Esophagus muscularis mucosa (tissue), 4 donors: ENCODE measurements at places on chromosomes 5 and 9. TPM values are rescaled to one million over a fixed set of nuclear protein-coding genes. Genes with fewer than 3 reads are reported as not detected.

- H3K36me3 ChIP-seq: no peaks in the 10 kb centered on the region
- no peak for DNase-seq
- no peak overlapping the region for H3K4me3 ChIP-seq
- no peaks in the 10 kb centered on the region for H3K27me3 ChIP-seq
These were observed 4.8 kb upstream of the NRARP start for GRCh38 chr9:137306850-137307254.

DNA sequence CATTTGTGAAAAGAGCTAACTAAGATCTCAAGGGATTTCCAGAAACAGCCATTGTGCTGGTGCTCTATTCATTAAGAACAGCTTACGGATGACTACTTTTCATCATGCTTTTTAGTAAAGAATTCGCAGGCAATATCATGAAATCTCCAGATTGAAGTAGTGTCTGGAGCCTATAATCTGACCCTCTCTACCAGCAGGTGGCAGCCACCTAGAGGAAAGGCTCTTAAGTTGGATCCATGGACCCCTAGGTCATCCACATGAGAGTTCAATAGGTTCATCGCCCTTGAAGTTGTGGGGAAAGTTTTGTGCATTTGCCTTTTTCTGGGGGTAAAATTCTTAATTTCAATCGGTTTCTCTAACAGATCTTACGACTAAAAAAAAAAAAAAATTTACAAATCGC is 82.3 kb downstream of the SLC1A3 start:
- peaks cover 31% of the 10 kb centered on the region for H3K4me1 ChIP-seq
- no peak overlapping the region for H3K27ac ChIP-seq
- H3K27me3 ChIP-seq: no peaks in the 10 kb centered on the region
- H3K36me3 ChIP-seq: peaks cover 5% of the 10 kb centered on the region

- H3K27ac ChIP-seq: no peak overlapping the region
- peaks cover 6% of the 10 kb centered on the region for H3K4me1 ChIP-seq
- no peaks in the 10 kb centered on the region for H3K36me3 ChIP-seq
- DNase-seq: peak; percentile 88
These were observed 161.9 kb upstream of the HMHB1 start for GRCh38 chr5:143649937-143650621.

DNA sequence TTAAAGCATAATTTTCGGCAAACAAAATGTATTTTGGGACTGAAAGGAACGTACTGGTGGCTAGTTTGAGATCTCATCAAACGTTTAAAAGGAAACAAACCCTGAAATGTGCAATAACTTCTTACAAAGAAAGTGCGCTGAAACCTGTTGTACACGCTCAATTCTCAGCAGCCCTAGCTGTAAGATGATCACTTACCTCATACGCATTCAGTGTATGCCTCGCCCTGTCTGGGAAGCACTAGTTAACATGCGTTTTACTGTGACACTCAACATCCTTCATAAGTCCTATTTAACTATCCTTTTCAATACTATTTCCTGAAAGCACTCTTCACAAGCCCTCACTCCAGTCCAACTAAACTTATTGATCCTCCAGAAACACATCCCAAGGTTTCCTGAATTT is 485.0 kb upstream of the EDIL3 start:
- H3K36me3 ChIP-seq: no peaks in the 10 kb centered on the region
- DNase-seq: no peak
- no peak overlapping the region for H3K4me3 ChIP-seq
- no peak overlapping the region for H3K27ac ChIP-seq
- no peaks in the 10 kb centered on the region for H3K27me3 ChIP-seq
- H3K4me1 ChIP-seq: no peaks in the 10 kb centered on the region

DNA sequence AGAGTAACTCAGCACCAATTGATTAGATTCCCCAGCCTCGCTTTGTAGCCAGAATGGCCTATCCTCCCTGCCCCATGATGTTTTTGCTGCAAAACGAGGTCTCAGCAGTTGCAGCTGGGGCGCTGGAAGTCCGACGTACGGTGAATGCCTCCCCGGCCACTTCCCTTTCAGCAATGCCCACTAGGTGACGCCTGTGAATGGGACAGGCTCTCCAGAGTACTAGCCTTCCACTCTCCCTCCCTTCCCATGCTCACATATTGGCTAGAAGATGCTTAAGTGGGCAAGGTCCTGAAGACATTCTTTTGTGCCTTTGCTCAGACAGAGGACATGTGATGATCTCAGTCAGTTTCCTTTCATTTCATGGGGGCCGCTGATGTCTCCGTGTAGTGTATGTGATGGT is 50.8 kb downstream of the DMRT2 start:
- H3K27ac ChIP-seq: no peak overlapping the region
- no peak for DNase-seq

DNA sequence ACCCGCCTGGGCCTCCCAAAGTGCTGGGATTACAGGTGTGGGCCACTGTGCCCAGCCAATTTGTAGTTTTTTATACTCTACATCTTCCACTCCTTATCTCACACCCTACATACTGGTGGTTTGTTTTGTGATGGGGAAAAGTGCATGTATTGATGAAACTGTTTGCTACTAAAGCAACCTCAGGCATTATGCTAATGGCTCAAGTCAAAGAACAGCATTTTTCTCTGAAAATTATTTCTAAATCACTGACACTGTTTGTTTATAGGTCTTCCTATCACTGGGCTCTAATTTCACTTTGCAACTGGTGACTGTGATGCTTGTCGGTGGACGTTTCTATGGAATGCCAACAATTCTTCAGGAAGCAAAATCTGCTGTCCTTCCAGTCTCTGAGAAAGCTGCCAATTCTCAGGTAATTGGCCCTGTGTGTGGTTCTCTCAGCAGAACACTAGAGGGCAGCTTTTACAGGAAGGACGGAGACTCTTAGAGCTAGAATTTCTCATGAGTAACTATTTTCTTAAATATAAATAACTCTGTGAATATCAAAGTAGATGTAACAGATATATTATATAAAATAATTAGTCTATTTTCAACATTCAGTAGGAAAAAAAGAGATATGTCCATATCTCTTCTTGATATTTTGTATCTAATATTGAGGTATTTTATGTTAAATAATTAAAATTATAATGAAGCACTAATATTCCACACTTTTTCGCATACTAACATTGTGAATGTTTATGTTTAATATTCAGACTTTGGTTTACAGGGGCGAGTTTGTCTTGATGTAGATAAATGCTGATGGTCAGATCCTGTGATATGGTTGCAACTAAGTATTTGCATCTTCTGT is 244.1 kb downstream of the ADGRV1 start:
- no peaks in the 10 kb centered on the region for H3K36me3 ChIP-seq
- H3K27me3 ChIP-seq: no peaks in the 10 kb centered on the region
- no peaks in the 10 kb centered on the region for H3K4me1 ChIP-seq
- DNase-seq: no peak
- no peak overlapping the region for H3K27ac ChIP-seq

DNA sequence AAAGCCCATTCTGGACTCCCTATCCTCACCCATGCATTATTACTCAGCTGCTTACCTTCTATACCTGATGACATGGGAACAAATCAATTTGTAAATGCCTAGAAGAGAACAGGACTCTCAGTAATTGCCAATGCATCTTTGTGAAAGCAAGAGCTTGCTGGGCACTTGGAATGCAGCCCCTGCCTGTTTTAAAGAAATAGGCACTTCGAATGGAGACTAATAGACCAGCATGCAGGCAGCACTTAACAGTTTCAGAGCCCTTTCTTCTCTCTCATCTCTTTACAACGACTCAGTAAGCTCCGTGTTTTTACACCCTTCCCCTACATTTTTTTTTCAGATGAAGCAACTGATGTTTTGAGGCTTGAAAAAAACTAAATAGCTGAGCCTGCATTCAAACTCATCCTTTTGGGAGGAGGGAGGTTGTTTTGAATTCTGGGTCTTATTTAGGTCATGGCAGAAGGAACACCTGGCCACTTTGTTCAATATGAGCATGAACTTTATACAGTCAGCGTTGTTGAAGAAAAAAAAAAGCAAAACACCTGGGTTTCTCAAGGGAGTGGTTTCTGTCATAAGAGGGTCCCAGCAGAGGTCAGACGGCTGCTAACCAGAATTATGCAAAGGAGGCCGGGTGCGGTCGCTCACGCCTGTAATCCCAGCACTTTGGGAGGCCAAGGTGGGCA is 34.6 kb upstream of the WHRN start:
- no peak for DNase-seq
- H3K27ac ChIP-seq: no peak overlapping the region
- no peaks in the 10 kb centered on the region for H3K4me1 ChIP-seq
- H3K4me3 ChIP-seq: no peak overlapping the region
- no peaks in the 10 kb centered on the region for H3K27me3 ChIP-seq
- no peaks in the 10 kb centered on the region for H3K36me3 ChIP-seq

DNA sequence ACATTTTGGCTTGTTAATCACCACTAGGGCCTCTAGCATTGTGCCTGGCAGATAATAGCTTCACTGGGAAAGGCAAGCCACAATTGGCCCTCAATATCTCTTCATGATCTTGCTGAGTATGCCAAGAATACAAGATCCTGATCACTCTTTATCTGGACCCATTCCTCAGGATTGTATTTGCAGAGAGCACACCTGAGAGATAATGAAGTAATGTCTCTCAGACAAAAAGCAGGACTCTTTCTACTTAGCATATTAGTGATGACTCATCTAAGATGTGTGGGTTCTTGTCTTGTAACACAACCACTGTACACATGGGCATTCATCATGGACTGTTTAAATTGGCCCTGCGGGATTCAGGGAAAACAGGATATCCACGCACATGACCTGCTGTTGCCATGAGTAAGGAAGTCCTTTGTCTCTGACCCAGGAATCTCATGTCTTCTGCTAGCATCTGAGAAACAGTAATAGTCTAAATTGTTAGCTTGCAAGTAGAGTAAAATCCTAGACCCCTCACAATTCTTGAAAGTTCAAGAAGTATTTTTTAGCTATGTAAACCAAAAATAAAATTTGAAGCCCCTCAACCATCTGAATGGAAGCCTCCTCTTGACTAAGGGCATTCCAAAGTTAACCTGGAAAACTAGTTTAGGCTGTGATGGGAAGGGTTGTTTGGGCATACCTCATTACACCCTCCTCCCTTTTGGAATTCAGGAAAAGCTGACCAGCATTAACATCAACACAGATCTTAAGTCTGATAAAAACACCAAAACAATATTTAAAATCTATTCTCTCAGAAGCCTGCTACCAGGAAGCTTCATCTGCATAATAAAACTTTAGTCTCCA is 28.0 kb upstream of the NFIL3 start:
- no peaks in the 10 kb centered on the region for H3K4me1 ChIP-seq
- H3K27ac ChIP-seq: no peak overlapping the region
- H3K36me3 ChIP-seq: no peaks in the 10 kb centered on the region
- no peak for DNase-seq

DNA sequence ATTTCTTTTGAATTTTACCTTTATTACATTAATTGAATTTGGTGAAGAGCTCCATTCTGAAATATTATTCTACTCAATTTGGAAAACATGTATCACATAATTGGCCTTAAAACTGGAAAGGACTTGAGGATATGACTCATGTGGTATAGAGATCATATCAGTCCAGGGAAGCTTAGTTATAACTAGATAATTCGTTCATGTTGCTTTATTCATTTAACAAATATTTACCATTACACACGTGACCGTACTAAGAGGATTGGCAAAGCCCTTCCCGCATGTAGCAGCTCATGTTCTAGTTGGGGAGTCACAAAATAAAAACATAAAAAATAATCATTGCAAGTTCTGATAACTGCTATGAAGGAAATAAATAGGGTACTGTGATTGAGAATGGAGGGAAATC is 1816.5 kb downstream of the MAT2B start:
- DNase-seq: no peak
- no peak overlapping the region for H3K27ac ChIP-seq
- no peaks in the 10 kb centered on the region for H3K27me3 ChIP-seq
- no peaks in the 10 kb centered on the region for H3K36me3 ChIP-seq

- no peaks in the 10 kb centered on the region for H3K36me3 ChIP-seq
- H3K27ac ChIP-seq: no peak overlapping the region
- peaks cover 26% of the 10 kb centered on the region for H3K4me1 ChIP-seq
- H3K27me3 ChIP-seq: no peaks in the 10 kb centered on the region
- H3K4me3 ChIP-seq: no peak overlapping the region
- peak; percentile 31 for DNase-seq
These were observed 23.8 kb downstream of the C5orf58 start for GRCh38 chr5:170256571-170256970.

The OBP2B gene
- total RNA-seq: not detected

The MZB1 gene
- not detected for total RNA-seq

The HEMGN gene
- not detected for total RNA-seq

The BHMT2 gene
- 58.6 TPM for total RNA-seq

The PCDHA1 gene
- not detected for total RNA-seq

The EFNA5 gene
- total RNA-seq: 5.7 TPM

The UBAP1 gene
- 67.1 TPM for total RNA-seq

The GPR150 gene
- 1.1 TPM for total RNA-seq
